ENCODE measurements at places on chromosomes 5 and 9. TPM values are rescaled to one million over a fixed set of nuclear protein-coding genes. Genes with fewer than 3 reads are reported as not detected.

DNA sequence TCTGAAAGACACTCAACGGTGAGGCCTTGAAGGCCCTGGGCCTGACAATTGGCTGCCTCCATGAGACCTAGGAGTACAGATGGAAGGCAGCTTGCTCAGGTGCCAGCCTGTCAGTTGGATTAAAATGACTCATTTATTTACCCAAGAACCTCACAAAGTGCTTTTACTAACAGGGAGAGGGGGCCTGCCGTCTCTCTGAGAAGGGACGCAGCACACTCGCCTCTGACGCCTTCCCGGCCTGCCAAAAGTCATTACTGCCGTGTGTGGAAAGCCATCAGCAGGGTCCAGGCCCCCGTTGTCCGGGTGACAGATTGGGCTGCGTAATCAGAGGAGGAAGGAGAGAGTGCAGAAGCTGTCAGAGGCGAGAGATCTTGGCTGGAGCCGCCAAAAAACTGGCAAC lies 32.4 kb downstream of the DDX31 start:
- H3K36me3 ChIP-seq = peaks cover 21% of the 10 kb centered on the region
- H3K4me3 ChIP-seq = no peak overlapping the region
- no peak overlapping the region for H3K27ac ChIP-seq

- H3K4me1 ChIP-seq = peaks cover 27% of the 10 kb centered on the region
- H3K36me3 ChIP-seq = no peaks in the 10 kb centered on the region
- no peak for DNase-seq
Observed at GRCh38 chr5:79074641-79075040, 5.1 kb downstream of the BHMT2 start.

DNA sequence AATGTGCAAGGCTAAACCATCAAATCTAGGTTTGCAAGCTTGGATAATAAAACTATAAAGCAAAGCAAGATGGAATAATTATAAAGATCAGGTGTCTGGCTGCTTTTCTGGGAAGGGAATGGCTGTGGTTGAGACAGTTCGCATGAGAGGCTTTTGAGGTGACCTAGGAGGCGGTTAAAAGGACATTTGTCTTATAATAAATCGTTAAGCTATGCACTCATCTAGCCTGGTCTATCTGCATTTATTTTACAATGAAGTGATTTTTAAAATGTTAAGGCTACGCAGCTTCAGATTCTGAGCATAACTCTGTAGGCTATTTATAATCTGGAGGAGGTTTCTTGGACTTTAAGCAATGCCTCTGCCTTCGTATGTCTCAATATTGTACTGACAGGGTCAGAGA lies 29.4 kb upstream of the MAN2A1 start:
- no peaks in the 10 kb centered on the region for H3K27me3 ChIP-seq
- no peak for DNase-seq
- H3K27ac ChIP-seq = no peak overlapping the region
- H3K36me3 ChIP-seq = no peaks in the 10 kb centered on the region

KIF24 gene
- 2.8 TPM for total RNA-seq

DNA sequence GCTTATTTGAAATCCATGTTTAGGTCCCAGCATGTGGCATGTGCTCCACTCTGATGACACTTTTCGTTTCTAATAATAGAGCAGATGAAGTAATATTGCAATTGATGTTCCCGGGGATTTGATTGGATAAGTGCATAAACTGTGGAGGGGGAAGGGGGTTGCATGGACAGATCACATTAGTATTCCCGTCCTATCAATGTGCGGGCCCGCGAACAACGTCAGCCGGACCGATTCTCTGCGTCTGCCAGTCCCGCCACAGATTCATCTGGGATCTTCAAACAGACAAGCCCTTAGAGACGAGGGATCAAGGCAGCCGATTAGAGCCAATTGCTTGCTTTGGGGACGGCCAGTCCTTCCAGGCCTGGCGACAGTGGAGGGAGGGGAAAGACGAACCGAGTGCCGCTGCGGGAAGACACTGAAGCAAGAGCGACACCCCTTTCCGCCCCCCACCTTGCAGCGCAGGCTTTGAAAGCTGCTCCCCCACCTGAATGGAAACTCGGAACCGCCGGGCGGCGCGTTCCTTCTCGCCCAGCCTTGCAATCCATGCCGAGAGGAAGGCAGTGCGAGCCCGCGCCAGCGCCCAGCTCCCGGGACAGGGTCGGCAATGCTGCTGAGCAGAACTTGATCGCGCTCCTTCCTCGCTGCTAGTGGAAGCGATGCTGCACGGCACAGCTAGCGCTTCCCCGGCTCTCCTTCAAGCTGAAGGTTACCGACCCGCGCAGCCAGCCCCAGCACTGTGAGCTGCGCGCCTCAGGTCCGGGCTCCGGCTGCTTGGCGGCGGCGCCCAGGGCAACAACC lies at the start of gene RGS7BP:
Gene RGS7BP, plus strand, starts transcription at position 247 of the 798 bp plus-strand sequence. CDS start 610 bp downstream, outside the sequence.
- DNase-seq = peak; percentile 86
- no peaks in the 10 kb centered on the region for H3K36me3 ChIP-seq
- no peak within 1 kb of the TSS for H3K27ac ChIP-seq
- peak within 1 kb of the TSS; percentile 80 for H3K4me3 ChIP-seq

GRCh38 chr9:112780450-112781036 lies 30.0 kb downstream of the SNX30 start:
- no peak for DNase-seq
- H3K4me3 ChIP-seq = no peak overlapping the region
- no peaks in the 10 kb centered on the region for H3K27me3 ChIP-seq
- peaks cover 27% of the 10 kb centered on the region for H3K4me1 ChIP-seq
- no peak overlapping the region for H3K27ac ChIP-seq

HEXB gene
- 113 TPM for total RNA-seq

DNA sequence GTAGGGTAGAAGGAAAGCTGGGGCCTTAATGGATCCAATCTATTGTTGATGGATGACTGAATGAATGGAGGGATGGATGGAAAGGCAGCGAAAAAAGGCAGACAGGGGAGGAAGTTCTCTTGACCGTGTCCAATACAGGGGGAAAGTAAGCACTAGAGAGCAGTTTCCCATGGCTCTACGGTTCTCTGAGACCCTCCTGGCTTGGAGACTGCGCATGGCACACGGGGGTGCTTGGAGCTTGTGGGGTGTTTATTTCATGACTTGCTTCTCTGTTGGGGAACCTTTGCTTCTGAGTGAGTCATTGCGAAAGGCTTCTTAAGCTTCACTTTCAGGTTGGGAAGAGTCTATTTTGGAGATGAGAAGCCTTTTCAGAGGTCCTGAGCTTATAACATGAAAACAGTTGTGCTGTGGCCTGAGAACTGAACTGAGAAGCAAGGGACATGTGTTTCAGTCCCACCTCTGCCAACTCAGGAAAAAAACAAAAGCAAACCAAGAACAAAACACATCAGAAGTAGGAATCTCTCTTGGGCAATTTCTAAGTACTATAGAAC lies 12.8 kb upstream of the TEX48 start:
- no peaks in the 10 kb centered on the region for H3K4me1 ChIP-seq
- H3K4me3 ChIP-seq = no peak overlapping the region
- H3K27me3 ChIP-seq = no peaks in the 10 kb centered on the region
- H3K36me3 ChIP-seq = no peaks in the 10 kb centered on the region

NR2F1 gene
- 49.5 TPM for total RNA-seq

- no peaks in the 10 kb centered on the region for H3K27me3 ChIP-seq
- H3K4me1 ChIP-seq = no peaks in the 10 kb centered on the region
- peaks cover 11% of the 10 kb centered on the region for H3K36me3 ChIP-seq
- no peak overlapping the region for H3K4me3 ChIP-seq
- H3K27ac ChIP-seq = no peak overlapping the region
Observed at GRCh38 chr5:38936269-38936668, 90.5 kb downstream of the OSMR start.

- no peak overlapping the region for H3K27ac ChIP-seq
- no peaks in the 10 kb centered on the region for H3K36me3 ChIP-seq
- H3K4me3 ChIP-seq = no peak overlapping the region
- no peaks in the 10 kb centered on the region for H3K4me1 ChIP-seq
Observed at GRCh38 chr9:133003671-133004090, 25.2 kb downstream of the GFI1B start.

DRD1 gene
- total RNA-seq = 0.25 TPM

DNA sequence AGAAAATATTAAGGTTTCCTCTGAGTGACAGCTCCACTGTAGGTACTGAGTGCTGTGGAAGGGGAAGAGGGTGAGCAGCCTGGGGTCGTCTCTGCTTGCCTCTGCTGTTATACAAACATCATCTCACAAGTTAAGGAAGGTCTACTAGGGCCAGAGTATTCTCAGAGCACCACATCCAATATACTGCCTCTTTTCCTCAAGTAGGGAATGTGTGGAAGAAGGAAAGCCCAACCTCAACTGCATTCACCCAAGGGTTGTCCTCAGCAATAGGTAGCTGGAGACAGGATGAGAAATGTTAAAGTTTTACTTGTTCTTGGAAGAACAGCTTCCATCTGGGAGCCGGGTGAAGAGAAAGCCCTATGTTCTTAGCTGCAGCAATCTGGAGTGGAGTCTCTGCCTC lies 1062.3 kb upstream of the CDH10 start:
- H3K4me1 ChIP-seq = no peaks in the 10 kb centered on the region
- no peak overlapping the region for H3K4me3 ChIP-seq
- H3K27ac ChIP-seq = no peak overlapping the region
- peak; percentile 7 for DNase-seq

GRCh38 chr5:73318308-73318719 lies 130.3 kb downstream of the FOXD1 start:
- no peak overlapping the region for H3K4me3 ChIP-seq
- no peaks in the 10 kb centered on the region for H3K27me3 ChIP-seq
- H3K4me1 ChIP-seq = no peaks in the 10 kb centered on the region
- no peak for DNase-seq
- no peaks in the 10 kb centered on the region for H3K36me3 ChIP-seq

DNA sequence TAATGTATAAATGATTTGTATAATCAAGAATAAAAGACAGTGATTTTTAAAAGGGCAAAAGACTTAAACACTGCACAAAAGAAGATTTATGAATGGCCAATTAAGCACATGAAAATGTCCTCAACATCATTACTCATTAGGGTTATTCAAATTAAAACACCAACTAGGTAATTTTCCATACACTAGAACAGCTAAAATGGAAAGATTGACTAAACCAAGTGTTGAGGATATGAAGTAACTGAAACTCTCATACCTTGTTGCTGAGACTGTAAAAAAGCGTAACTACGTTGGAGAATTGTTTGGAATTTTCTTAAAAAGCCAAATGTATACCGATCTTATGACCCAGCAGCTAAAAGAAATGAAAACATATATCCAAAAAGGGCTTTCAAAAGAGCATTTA lies 144.9 kb downstream of the SGCD start:
- H3K4me3 ChIP-seq = no peak overlapping the region
- no peaks in the 10 kb centered on the region for H3K36me3 ChIP-seq
- no peaks in the 10 kb centered on the region for H3K27me3 ChIP-seq
- H3K4me1 ChIP-seq = peaks cover 3% of the 10 kb centered on the region
- no peak overlapping the region for H3K27ac ChIP-seq
- DNase-seq = no peak

- H3K4me1 ChIP-seq = no peaks in the 10 kb centered on the region
- DNase-seq = no peak
- no peaks in the 10 kb centered on the region for H3K36me3 ChIP-seq
- no peak overlapping the region for H3K4me3 ChIP-seq
- H3K27ac ChIP-seq = no peak overlapping the region
Observed at GRCh38 chr5:83687124-83687619, 33.5 kb downstream of the HAPLN1 start.

GRCh38 chr9:119537138-119537537 lies 167.9 kb upstream of the BRINP1 start:
- H3K4me3 ChIP-seq = no peak overlapping the region
- no peaks in the 10 kb centered on the region for H3K4me1 ChIP-seq
- DNase-seq = no peak
- H3K27ac ChIP-seq = no peak overlapping the region

CA9 gene
- total RNA-seq = 0.85 TPM
